ENCODE measurements at places on chromosomes 2 and 18.

GRCh38 chr2:25805987-25806386, 72.3 kb downstream of the ASXL2 start:
- no peak for DNase-seq

GRCh38 chr2:30115141-30115980, 31.4 kb upstream of the YPEL5 start:
- peak; percentile 58 for DNase-seq

- DNase-seq: peak; percentile 62
Measured at GRCh38 chr2:232901736-232902578, 31.9 kb downstream of the SNORC start.

DNA sequence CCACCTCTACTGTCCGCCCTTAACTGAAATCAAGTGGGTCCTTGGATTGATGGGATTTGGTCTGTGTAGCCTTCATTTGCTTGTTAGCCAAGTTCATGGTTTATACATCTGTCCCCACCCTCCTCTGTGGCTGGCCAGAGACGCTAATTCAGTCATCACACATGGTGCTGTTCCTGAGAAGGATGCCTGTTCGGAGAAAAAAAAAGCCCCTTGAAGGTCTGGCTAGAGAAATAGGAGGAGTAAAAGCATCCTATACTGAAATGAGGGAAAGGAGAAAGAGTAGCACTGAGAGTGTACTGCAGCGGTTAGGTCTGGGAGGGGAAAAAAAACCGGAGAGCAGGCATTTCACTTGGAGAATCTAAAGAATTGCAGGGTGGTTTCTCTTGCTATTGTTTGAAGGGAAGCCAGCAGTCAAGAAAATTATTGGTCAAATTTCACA, 180.6 kb upstream of the EPAS1 start:
- DNase-seq: no peak

GRCh38 chr2:239152916-239153305, 247.9 kb downstream of the HDAC4 start:
- DNase-seq: no peak

- DNase-seq: no peak
Measured at GRCh38 chr2:142165790-142166189, 35.0 kb upstream of the LRP1B start.

DNA sequence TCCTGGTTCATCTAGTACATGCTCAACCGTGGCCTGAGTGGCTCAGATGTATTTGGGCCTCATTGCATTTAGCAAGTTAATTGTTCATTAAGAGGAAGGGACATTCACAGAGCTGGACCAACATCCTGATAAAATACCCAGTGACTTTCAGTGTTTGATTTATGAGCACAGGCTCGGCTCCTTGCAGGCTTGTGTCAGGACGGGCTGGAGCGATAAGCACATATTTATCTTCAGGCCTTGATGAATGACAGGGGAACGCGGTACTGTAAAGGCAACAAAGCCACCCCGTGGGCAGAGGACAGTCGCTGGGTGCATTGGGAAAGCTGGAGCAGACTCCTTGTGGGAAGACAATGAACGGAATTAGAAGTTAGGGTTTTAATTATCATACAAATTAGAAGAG, 548.6 kb upstream of the HS6ST1 start:
- no peak for DNase-seq

DNA sequence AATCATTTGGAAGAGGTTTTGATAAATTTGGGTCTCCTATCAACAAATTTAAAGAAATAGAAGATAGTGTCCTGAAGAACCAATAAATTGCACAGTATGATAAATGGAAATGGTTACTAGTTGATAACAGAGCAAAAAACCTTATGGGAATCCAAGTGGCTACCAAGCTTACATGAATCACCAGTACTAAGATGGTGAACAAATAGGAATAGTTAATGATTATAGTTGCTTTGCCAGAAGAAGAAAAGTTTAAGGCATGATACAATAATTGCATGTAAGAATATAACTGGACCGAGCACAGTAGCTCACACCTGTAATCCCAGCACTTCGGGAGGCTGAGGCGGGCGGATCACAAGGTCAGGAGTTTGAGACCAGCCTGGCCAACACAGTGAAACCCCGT, 19.6 kb upstream of the INO80D start:
- no peak for DNase-seq

- DNase-seq: no peak
Measured at GRCh38 chr2:162320864-162321517, 2.5 kb upstream of the IFIH1 start.

- DNase-seq: no peak
Measured at GRCh38 chr2:232333361-232334135, 45.0 kb upstream of the ALPP start.

- DNase-seq: no peak
Measured at GRCh38 chr2:45765728-45766254, 114.3 kb downstream of the PRKCE start.

GRCh38 chr2:209314653-209315052, 109.2 kb upstream of the MAP2 start:
- DNase-seq: no peak

- no peak for DNase-seq
Measured at GRCh38 chr2:50858156-50858555, 173.8 kb downstream of the NRXN1 start.

DNA sequence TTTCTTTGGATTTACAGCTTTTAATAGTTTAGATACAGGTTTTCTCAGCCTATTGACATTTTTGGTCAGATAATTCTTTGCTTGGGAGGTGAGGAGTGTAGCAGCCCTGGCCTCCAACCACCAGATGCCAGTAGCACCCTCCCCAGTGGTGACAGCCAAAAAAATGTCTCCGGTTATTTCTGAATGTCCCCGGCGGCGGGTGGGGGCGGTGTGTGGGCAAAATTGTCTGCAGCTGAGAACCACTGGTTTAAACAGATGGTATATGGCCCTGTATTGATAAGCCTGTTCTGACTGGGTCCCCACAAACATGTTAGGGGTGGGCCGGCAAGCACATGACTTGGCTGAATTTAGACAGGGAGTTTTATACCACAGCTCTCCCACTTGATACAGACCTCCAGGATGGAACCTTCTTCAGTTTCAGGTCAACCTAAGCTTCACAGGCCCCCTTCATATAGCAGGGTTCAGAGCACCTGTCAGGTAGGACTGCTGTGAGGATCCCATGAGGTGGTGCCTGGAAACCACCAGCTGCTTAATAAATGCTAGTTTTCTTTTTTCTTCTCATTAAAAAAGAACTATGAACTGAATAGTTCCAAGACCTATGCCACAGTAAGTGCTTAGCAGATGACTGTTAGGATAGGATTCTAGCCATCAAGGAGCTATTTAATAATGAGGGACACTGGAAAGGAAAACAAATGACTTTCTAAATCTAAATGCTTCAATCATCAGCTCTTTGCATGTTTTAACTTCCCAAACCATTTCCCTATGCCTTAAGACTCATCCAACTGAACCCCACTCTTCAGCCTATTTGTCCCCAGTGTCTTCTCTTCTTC, 18.1 kb downstream of the LPIN2 start:
- no peak for DNase-seq

DNA sequence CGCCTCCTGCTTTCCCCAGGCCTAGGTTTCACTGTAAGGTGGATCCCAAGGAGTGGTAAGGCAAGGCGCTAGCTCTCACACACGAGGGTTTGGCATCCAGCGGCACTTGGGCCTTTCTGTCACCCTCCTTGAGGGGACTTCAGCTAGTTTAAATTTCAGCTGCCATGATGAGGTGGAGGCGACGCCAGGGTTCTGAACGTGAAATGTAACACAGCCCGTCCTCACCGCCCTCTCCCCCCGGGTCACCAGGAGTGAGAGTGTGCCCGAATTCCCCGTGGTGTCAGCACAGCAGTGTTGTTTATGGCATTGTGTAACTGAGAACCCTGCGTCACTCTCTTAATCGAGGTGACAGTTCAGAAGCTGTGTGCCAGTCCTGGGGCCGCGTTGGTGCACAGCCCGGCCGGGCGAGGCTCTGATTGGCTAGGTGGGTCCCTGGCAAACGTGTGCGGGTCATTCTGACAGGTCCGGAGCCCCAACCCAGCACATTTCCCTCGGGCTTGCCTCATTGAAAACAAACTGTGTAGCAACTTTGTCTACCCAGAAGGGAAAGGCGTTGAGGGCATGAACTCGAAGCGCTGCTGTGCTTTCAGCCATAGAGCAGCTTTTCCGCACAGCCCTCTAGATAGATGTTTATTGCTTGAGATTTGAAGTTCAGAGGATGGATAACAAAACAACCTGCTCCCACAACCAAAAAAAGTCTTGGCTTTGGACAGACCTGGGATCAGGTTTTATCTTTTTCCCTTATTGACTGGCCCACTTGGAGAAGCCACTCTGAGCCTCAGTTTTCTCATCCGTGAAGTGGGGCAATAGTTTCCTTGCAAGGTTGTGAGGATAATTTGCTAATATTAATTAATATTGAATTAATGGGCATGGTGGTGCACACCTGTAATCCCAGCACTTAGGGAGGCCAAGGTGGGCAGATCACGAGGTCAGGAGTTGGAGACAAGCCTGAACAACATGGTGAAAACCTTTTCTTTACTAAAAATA, 4.9 kb downstream of the CIDEA start:
- DNase-seq: no peak

DNA sequence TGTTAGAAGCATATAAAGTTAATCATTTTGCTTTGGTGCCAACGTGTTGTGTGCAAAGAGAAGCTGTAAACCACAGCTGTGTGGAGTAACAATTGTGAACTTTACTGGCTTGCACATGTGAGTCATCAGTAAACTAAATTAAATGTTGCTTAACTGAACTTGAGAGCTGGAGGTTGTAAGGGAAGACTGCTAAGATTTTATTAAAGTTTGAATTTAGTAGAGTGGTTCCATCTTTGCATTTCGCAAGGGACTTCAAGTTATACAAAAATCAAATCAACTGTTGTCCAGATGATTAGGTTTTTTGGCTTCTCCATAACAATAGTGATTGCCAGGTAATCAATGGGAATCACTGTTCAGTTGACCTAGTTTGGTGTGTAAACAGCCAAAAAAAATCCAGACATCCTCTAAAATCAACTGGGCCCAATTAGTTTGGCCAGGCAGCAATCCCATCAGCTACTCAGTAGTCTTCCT, 247.4 kb downstream of the MYO3B start:
- DNase-seq: no peak

- DNase-seq: no peak
Measured at GRCh38 chr2:27218614-27219013, 1.4 kb downstream of the CAD start.

DNA sequence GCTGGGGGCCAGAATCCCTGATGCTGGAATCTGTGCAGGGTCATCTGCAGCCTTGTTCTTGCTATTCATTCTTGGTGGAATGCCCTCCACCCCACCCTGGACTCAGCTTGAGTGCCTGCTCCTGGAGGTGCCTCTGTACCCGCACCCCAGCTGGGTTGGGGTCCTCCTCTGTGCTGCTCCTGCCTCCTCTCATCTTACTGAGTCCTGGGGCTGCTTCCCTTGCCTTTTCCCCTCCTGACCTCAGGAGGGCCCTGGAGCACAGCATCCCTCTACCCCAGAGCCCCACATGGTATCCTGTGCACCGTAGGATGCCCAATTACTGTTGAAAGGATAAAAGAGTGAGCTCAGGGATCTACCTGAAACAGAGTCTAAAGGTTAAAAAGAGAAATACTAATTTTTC, 81.6 kb downstream of the CIB4 start:
- no peak for DNase-seq

DNA sequence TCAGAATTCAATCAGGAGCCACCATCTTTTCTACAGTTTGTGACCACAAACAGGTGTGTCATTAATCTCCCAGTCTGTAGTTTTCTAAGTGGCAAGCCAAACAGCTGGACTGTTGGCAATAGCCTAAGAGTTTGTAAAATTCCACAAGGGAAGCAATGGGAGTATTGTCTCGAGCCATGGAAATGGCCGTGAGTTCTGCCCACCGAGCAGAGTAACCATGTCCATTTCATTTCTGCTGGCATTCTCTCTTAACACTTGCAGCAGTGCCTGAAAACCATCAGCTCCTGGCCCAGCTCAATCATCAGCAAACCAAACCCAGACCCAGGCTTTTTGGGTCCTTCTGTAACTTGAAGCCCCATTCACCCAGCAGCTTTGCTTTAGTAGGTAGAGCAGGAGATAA, 387.8 kb upstream of the CDH7 start:
- DNase-seq: no peak

- no peak for DNase-seq
Measured at GRCh38 chr2:106638580-106638979, 151.4 kb downstream of the CD8B2 start.

DNA sequence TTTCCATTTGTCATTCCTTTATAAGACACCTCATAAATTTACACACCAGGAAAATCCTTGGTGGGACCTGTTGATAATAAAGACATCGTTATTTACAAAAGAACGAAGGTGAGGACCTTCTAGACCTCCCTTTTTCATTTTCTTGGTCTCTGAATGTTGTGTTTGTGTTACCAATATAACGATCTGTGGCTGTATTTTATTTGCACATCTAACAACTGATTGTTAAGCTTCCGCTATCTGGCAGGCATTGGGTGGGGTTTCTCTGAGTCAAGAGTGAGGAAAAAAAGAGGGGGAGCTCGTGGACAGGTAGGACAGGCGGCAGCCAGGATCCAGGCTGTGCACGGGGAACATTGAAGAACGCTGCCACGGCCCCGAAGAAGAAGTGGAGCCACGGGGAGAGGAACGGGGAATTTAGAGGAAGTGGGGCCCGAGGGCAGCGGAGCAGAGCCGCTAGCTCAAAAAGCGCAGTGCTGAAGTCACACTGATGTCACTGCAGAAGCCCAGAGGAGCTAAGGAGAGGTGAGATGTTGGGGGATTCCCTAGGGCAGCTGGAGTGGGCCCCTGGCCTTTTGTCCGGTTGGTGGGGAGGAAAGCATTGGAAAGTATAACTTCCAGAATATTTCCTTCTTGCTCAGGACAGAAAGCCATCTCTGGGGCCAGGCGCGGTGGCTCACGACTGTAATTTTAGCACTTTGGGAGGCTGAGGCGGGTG, 20.9 kb upstream of the DNMT3A start:
- DNase-seq: peak; percentile 66

DNA sequence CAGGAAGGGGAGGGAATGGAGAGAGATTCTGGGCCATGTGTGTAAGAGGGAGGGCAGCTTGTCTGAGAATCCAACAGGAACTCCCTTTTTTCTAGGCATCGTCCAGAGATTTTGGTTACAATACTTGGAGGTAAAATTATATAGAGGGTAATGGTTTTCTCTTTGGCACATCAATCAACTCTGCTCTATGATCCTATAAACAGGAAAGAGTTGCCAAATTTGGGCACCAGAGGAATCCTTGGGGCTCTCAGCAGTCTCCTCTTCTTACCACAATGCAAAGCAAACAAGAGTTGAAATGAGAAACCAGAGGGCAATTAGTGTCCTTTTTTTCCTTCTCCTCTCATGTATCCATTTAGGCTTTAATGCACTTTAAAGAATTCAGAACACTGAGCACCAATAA, 243.4 kb downstream of the SLC8A1 start:
- DNase-seq: no peak

GRCh38 chr2:158740621-158741020, 54.5 kb upstream of the DAPL1 start:
- no peak for DNase-seq

DNA sequence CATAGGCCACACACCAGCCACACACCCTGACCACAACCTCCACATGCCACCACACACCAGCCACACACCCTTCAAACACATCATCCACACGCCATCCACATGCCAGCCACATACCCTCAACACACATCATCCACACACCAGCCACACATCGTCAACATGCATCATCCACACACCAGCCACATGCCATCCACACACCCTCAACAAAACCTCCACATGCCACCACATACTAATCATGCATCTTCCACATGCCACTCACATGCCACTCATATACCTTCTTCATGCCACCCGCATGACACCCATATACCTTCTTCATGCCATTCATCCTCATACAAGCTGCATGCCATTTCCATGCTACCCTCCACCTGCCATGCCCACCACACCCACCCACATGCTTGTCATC, 12.4 kb downstream of the TNS1 start:
- no peak for DNase-seq

Measured in GDM1 (cell line).